ENCODE measurements at places on chromosomes 1 and 21.

GRCh38 chr1:84385347-84385746, 12.9 kb upstream of the DNASE2B start:
- no peak for DNase-seq

DNA sequence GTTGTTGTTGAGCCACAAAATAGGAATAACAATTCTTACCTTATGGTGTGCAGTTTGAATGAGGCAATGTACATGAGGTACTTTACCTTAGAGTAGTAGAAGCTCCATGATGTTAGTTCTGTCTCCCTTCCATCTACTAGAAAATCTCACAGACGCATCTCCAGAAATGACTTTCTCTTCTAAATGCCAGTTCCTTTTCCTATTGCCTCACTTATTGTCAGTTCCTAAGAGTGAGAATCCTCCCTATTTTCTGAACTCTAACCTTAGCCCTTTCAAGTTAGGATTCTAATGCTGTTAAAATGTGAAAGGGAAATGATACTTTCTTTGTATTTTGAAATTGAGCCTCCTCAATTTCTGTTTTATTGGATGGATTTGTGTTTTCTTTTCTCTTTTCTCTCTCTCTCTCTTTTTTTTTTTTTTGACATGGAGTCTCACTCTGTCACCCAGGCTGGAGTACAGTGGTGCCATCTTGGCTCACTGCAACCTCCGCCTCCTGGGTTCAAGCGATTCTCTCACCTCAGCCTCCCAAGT, 18.6 kb upstream of the MAPKAPK2 start:
- DNase-seq = no peak

DNA sequence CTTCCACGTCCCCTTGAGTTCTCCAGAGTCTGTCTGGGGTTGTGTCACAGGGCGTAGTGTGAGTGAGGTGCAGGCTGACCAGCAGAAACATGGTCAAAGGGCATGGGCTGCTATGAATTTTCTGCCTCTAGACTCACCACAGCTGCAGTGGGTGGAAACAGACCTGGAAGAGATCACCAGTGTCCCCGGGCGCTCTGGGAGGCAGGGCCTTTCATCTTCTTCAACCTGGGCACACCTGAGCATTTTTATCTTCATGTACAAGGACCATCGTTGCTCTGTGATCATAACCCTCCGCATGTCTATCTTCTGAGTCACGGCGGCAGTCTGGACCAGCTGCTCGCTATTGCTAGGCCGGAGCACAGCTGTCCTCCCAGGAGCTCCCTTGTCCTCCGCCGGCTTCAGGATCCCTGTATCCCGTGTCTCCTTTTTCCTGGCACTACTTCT, 29.6 kb downstream of the DEGS1 start:
- DNase-seq = no peak

GRCh38 chr1:98147280-98147679, 226.4 kb upstream of the DPYD start:
- no peak for DNase-seq

DNA sequence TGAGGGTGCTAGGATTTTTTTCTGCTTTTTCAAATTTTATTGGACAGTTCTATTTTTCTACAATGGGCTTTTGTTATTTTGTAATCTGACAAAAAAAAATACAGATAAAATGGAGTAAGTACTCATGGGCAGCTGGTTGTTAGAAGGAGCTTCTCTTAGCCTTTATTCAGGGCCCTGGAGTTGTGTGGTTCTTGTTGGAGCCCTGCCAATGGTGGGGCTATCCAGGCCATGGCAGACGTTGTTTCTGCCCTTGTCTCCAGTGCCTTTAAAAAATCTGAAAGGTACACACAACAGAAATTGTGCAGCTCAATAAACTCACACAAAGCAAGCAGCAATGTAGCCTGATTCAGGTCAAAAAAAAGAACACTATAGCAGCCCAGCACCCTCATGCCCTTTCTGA, 153.5 kb upstream of the GALNT2 start:
- peak; percentile 44 for DNase-seq

DNA sequence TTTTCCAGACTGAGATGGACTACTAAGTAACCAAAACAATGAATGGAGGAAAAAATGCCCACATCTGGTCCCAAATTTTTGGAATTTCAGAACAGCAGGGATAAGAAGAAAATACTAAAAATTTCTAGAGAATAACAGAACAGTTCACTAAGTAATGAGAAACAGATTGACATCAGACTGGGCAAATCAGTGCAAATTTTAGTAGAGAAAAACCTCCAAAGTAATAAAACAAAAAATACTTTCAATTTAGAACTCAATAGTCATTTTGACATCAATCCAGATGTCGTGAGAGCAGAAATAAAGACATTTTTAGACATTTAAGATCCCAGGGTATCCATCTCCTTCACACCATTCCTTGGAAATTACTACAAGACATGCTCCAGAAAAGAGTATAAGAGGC, 39.3 kb downstream of the CRP start:
- DNase-seq = no peak

DNA sequence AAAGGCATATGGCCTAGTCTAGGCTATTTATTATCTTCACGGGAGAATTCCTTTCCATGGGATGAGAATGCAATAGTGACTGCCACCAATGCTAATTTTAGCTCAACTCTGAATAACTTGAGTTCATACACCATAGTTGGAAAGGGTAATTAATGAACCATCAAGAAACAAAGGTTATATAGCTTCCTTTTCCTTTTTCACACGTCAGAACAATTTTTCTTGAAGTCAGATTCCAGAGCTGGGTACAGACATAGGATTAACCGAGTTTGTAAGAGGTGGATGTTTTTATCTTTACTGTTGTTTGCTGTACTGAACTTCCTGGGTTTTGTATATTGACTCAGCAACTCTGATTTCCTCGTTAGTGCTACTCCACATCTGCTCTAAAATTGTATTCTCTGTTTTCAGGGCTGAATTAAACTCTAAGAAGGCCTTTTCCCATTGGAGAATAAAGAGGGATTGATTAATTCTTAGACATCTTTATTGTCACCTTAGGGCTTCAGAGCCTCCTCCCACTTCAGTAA, 262.0 kb downstream of the NUF2 start:
- no peak for DNase-seq

- DNase-seq = no peak
These were observed 682.2 kb upstream of the ADGRL2 start for GRCh38 chr1:81118550-81118949.

- DNase-seq = no peak
These were observed 42.1 kb upstream of the HUNK start for GRCh38 chr21:31830701-31831100.

DNA sequence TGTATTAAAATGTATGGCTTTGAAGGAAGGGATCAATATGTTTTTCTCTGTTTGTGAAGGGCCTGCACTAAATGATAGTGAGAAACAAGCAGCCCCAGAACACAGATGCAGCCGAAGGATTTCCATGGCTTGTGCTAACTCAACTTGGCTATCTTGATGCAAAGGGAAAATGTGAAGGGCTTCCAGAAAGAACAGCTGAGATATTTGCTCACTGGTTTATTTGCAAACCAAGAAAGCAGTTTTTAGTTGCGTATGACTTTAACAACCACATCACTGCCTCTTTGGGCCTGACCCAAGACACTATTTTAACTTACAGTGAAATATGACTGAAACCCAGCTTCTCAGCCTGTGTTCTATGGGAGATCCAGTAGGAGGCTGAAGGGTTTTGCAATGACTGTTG, 369.9 kb downstream of the SETD4 start:
- no peak for DNase-seq

- DNase-seq = no peak
These were observed 1.0 kb upstream of the TP73 start for GRCh38 chr1:3651026-3651929.

GRCh38 chr1:44346184-44346583, 8.9 kb downstream of the ERI3 start:
- DNase-seq = no peak
